ENCODE measurements at places on chromosomes 11 and 22. TPM values are rescaled to one million over a fixed set of nuclear protein-coding genes. Genes with fewer than 3 reads are reported as not detected.

PATZ1 gene
- total RNA-seq: 29.0 TPM

TRIM6 gene
- total RNA-seq: 0.32 TPM

FIBIN gene
- not detected for total RNA-seq

C11orf21 gene
- total RNA-seq: 2.2 TPM

P2RX3 gene
- total RNA-seq: not detected

TMEM86A gene
- 0.11 TPM for total RNA-seq

PRRG4 gene
- total RNA-seq: 0.27 TPM

SERHL2 gene
- 1.4 TPM for total RNA-seq

PATE1 gene
- not detected for total RNA-seq

MYBPC3 gene
- not detected for total RNA-seq

- no peak for DNase-seq
Measured at GRCh38 chr11:62538470-62539237, 8.0 kb downstream of the AHNAK start.

- no peak for DNase-seq
Measured at GRCh38 chr11:28259177-28259843, 151.1 kb downstream of the METTL15 start.

DNA sequence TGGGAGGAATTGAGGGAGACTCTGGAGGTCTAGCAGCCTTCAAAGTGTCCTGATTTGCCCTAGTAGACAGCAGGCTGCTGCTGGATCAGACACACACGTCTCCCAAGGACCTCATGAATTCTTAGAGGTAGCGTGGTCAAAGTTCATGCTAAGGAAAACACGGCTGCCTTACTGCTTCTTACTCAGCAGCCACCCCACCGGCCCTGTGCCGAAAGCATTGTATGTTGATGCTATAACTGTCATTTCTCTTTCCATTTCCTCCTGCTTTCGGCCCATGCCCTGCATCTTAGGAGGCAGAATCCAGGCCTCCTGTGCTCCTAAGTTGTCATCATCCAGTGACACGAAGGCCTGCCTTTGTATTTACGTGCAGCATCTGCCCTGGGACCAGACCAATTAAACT is 10.5 kb upstream of the CCND1 start:
- no peak for DNase-seq

GRCh38 chr22:39240831-39241793 is 3.7 kb downstream of the PDGFB start:
- DNase-seq: peak; percentile 58

GRCh38 chr22:50326225-50326955 is 422 bp downstream of the DENND6B start:
- no peak for DNase-seq

- no peak for DNase-seq
Measured at GRCh38 chr11:112632866-112633505, 328.2 kb upstream of the NCAM1 start.

- DNase-seq: no peak
Measured at GRCh38 chr11:94776351-94777321, 8.5 kb downstream of the AMOTL1 start.

DNA sequence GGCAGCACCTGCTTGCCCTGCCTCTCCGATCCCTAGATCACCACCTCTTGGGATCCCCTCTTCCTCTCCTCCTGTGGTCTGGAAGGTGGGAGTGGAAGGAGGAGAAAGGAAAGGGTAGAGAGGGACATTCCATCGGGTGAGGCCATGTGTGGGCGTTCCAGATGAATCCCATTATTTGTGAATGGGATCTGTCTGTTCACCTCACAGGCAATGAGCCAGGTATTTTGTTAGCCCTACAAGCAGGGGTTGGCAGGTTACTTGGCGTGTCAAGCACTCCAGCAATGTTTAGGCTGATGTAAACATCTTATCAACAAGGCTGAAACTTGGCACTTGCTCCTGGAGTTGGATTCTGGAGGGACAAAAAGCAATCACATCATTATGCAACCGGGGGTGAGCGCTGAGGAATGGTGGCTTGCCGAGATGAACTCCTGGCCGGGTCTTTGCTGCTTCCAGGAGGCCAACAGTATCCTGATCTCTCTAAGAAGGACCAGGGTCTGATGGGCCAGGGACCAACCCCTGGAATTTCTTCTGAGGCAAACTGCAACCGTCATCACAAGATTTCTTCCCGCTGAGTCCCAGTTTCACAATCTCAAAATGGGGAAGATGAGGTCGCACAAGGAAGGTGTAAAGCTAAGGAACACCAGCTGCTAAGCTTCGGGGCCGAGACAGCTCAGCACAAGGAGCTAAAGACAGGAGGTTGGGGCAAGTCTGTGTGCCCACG is 7.8 kb downstream of the ADAMTS8 start:
- DNase-seq: no peak

- no peak for DNase-seq
Measured at GRCh38 chr11:130772266-130773227, 143.7 kb downstream of the SNX19 start.

DNA sequence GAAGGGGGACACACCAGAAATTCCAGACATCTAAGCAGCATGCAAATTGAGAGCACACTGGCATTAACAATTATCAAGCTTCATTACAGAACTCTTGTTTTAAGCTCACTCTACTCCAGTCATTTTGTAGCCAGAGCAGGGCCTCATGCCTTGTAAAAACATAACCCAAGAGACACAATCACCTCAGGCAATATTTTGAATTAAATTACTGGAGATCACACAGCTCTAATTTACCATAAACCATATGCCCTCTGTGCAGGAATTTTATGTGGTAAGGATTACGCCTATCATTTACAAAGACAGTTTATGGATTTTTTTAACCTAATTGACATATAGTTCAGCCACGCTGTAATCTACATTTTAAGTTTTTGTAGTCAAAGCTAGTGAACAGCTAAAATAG is 414.1 kb upstream of the DDI1 start:
- no peak for DNase-seq

GRCh38 chr11:63998558-63999348 is 12.5 kb downstream of the OTUB1 start:
- DNase-seq: peak; percentile 28

GRCh38 chr22:39960791-39961746 is 872 bp downstream of the TMA7B start:
- peak; percentile 94 for DNase-seq

DNA sequence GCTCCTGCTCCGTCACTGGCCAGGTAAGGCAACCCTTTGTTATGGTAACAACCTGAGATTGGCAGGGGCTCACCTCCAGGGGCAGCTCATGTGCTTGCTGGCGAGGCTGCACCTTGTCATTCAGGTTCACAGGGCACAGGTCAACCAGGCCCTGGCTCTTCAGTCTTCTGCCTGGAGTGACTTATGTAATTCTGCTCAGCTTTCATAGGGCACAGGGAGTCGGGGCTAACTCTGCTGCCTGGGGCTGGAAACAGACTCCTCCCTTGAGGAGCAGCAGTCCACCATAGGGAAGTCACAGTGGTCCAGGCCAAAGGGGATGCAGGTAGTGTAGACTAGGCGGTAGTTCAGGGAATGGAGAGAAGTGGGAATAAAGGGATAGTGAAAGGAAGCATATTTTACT is 1.5 kb upstream of the MIF start:
- DNase-seq: no peak

GRCh38 chr22:41274856-41275255 is 11.1 kb downstream of the RANGAP1 start:
- DNase-seq: no peak

DNA sequence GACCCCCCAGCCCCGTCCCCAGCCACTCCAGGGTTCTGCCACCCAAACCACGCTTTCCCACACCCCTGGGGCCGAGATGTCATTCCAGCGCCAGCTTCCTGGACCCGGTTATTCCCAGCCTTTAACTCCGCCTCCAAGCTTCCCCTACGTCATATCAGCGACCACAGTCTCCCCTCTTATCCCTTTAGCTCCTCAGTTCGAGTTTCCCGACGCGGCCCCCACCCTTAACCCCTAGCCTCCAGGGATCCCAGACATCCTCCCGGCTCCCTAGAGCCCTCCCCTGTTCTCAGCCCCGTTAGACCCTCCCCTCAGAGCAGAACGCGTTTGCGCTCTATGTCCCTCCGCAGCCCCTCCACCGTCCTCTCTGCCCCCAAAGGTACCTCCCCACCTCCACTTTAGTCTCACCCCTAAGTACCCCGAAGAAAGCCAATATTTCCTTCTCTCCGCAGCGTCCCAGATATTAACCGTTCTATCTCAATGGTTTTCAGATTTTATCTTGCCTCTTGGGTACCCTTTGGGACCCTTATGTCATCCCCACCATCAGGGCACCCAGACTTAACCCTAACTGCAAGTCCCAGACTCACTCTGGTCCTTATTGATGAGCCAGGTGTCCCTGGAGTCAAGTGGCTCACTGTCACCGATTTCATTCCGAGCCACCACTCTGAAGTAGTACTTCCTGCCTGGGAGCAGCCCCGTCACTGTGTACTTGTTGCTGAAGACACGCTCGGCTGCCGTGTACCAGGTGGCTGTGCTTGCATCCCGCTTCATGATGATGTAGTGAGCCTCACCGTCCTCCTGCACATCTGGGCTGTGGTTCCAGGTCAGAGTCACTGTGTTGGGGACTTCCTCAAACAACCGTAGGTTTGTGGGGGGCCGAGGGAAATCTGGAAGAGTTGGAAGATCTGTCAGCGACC is 8.0 kb downstream of the TMEM86A start:
- peak; percentile 63 for DNase-seq

- no peak for DNase-seq
Measured at GRCh38 chr22:27244328-27244727, 557.2 kb downstream of the MN1 start.

GRCh38 chr11:133898770-133899115 is 53.4 kb upstream of the SPATA19 start:
- no peak for DNase-seq

- no peak for DNase-seq
Measured at GRCh38 chr11:36356201-36356600, 60.1 kb downstream of the PRR5L start.

- DNase-seq: no peak
Measured at GRCh38 chr11:64101461-64101860, 64.5 kb downstream of the MACROD1 start.

- no peak for DNase-seq
Measured at GRCh38 chr11:381501-382072, 12.3 kb downstream of the B4GALNT4 start.

- peak; percentile 48 for DNase-seq
Measured at GRCh38 chr11:124761301-124762104, 587 bp downstream of the ESAM start.

DNA sequence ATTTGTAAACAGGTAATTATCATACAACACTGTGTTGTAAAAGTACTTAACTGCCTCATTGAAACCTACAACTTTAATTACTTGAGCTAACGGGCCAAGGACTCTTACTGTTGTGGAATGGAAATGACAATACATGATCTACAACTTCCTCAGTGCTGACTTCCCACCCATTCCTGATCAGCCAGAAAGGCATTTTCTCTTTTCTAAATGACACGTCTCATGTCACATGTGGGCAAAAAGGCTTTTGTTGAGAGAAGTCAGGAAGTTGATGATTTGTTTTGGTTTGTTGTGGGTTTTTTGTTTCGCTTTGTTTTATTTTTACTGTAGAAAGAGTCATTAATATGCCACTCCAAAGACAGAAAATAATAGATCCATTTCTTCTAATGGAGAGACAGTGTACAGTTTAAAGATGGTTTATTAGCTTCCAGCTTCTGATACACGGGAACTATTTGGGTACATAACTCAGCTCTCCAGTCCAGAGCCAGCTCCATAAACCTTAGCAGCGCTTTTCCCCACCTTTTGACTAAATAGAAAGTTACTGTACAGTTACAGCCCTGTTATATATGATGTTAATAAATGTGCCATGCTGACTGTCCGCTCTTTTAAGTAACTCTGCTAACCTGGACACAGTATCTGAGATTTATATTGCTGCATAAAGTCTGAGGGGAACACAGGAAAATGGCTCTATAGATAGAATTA is 509.4 kb upstream of the API5 start:
- DNase-seq: no peak

DNA sequence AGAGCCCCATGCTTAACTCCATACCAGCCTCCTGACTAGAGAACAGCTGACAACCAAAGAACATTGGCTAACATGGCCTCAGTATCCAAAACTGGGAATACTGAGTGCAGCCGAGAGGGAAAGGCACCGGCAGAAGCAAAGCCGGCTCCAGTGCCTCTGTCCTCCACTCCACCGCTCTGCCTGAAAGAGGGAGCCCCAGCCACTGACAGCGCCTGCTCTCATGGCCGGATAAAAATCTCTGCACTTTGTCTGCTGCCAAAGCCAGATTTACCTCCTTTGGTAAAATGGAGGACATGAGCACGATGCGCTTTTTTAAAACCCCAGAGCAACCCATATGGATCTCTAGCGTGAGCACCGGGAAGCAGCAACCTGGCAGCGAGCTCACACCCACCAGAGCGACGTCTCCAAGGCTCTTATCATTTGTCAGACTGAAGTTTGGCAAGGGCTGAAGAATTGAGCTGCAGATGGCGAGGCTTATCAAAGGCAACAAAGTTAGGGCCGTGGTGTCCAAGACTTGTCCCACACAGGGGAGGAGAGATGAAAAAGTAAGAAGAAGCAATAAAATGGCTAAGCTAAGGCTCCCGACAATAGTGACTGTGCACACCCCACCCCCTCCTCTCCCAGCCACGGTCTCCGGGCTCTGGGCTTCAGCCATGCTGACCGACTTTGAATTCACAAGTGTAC is 71.4 kb downstream of the EFCAB6 start:
- no peak for DNase-seq

- no peak for DNase-seq
Measured at GRCh38 chr11:17853280-17853679, 118.7 kb downstream of the KCNC1 start.

- DNase-seq: no peak
Measured at GRCh38 chr11:124442442-124442841, 3.1 kb downstream of the OR8B8 start.

GRCh38 chr11:27363576-27364117 is 632 bp upstream of the CCDC34 start:
- DNase-seq: no peak

DNA sequence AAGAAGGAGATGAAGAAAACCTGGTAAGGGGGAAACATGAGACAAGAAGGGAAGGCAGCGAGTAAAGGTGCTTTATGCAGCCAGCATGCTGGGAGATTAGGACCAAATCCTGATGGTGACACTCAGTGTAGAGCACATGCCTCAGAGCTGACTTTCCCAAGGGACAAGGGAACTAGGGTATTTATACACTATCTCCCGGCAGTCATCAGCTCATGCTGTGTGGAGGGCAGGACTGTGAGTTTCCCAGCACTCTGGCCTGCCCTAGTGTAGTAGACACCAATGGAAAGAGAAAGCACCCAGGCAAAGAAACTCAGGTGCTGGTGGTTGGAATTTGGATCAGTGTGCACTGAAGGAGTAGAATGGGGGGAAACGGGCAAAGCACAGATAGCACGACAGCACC is 128.3 kb upstream of the CSNK2A3 start:
- no peak for DNase-seq

- no peak for DNase-seq
Measured at GRCh38 chr22:50630376-50630775, 2.4 kb upstream of the ARSA start.

DNA sequence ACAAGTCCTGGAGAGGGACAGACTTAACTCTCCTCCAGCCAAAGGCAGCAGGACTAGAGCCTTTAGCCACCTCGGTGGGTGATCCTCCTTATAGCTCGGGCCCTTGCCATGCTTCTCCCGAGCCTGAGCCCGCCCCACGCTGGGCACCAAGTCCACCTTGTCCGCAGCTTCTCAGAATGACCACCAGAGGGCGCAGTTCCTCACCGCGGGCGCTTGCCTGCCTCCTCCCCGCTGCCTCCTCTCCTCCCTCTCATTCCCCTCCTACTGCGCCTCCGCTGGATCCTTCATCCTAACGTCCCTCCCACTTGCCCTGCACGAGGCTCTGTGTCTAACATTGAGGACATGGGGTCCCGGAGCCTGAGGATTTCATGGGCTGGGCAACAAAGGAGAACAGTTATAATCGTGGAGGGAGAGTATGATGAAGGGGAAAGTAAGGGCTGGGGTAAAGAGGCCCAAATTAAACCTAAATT is 11.3 kb upstream of the MOGAT2 start:
- DNase-seq: peak; percentile 65
